ENCODE measurements at places on chromosomes 4 and X.
A peak's percentile ranks its signal among the peaks of the same experiment; 100 is the strongest.

- DNase-seq = peak; percentile 42
Observed at GRCh38 chr4:124483048-124483906, 229.3 kb downstream of the ANKRD50 start.

- no peak for DNase-seq
Observed at GRCh38 chrX:107935664-107936433, 46.3 kb downstream of the TEX13B start.

DNA sequence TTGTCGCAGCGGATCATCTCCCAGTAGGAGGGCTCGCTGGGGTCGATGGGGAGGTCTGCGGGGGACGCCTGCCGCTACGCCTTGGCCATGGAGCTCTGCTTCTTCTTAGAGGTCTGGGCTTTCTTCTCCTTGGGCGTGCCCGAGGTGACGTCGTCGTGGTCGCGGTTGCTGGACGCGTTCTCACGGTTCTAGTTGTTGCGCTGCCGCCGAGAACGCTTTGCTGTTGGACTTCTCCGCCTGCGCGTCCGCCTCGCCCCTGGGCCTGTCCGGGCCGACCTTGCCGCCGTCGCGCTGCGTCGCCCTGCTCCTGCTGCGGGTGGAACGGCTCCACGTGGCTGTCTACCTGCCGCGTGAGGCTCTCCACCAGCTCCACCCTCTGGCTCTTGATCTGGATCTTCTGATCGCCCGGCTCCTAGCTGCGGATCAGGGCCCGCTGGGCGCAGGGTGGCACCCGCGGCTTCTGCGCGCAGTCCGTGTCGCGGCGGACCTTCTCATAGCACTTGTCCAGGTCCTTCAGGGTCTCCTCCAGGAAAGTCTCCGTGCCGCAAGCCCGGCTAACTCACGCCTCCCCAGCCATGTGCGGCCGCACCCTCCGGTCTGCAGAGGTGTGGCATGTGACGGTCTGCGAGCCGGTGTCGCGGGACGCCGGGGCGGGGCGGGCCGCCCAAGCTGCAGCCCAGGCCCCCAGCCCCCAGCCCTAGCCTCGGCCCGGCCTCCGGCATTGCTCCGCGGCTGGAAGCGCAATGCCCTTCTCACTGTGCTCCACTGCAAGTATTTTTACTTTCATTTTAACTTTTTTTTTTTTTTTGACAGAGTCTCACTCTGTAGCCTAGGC is 40.5 kb upstream of the OGT start:
- DNase-seq = no peak

DNA sequence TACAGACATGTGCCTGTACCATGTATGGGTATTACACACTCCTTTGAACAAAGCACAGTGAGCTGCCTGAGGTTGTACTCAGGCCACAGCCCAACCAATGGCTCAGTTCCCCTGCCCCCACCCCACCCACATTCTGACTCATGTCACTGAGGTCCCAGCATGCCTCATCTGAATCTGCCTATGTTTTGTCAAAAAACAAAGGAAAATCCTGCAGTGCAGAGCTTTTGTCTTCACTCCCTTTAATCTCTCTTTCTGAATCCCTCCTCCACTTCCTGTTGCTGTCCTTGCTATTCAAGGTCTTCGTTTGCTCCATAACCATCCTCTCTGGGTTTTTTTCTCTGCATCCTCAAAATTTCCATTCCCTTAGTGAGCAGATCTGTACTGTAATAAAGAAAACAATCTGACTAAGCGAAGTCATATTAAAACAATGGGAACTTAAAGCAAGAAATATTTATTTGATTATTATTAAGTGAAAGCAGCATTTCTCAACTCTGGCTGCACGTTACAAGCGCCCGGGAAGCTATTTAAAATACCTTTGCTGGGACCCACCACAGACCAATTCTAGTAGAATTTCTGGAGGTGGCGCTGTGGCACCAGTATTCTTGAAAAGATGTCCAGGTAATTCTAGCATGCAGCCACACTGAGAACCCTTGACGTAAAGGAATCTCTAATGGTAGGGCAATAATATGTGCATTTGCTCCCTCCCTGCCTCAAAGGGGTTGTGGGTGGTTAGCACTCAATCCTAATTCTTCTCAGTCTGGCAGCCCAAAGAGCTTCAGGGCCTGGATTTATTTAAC is 8.7 kb downstream of the GUCY2F start:
- DNase-seq = peak; percentile 2

- DNase-seq = no peak
Observed at GRCh38 chrX:66863721-66864120, 224.8 kb upstream of the EDA2R start.

DNA sequence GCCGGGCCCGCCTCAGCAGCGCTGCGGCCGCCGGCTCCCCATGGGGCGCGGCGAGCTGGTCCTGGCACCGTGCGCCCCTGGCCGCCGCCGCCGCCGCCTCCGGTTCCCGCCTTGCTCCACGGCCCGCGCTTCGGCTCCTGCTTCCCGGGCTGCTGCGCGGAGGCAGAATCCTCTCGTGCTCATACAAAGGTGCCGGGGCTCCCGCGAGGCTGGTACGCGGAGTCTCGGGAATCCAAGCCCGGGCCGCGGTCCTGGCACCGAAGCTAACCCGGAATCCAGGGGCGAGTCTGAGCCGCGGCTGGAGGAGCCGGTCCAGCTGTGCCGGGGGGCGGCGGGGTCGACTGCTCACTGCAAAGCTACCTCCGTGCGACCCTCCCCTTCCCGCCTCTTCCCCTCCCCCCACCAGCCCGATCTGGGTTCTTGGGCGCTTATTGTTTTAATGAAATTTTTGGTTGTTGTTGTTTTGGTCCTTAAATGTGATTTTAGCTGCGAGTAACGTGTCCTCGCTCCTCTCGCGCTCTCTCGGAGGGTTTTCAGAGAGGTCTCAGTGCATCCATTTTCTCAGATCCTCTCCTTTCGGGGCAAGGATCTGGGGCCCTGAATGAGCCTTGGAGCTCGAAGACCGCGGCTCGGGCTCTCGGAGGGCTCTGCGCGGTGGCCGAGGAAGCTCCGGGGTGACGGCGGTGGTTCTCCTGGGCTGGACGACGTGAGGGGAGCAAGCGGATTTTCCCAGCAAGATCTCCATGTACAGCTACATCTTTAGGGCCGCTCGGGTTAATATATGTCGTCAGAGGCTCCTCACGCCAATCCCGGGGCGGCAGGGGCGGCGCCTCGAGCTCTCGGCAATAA is at the start of gene HAND2:
HAND2 (minus strand) TSS at position 753 of the 849 bp plus-strand sequence. CDS start 940 bp downstream, outside the sequence.
- peak; percentile 96 for DNase-seq

GRCh38 chr4:65918212-65918611 is 247.9 kb upstream of the EPHA5 start:
- peak; percentile 18 for DNase-seq

- no peak for DNase-seq
Observed at GRCh38 chrX:40816906-40817305, 81.6 kb upstream of the MED14 start.

GRCh38 chr4:180665994-180666824 is 1577.0 kb upstream of the TENM3 start:
- peak; percentile 67 for DNase-seq

- DNase-seq = no peak
Observed at GRCh38 chr4:145868637-145869409, 69.8 kb downstream of the ZNF827 start.

GRCh38 chrX:18931972-18932371 is 51.9 kb downstream of the PHKA2 start:
- peak; percentile 7 for DNase-seq

- DNase-seq = no peak
Observed at GRCh38 chrX:138411048-138411447, 300.5 kb downstream of the FGF13 start.

GRCh38 chr4:175418516-175418915 is 393.5 kb downstream of the GPM6A start:
- no peak for DNase-seq

DNA sequence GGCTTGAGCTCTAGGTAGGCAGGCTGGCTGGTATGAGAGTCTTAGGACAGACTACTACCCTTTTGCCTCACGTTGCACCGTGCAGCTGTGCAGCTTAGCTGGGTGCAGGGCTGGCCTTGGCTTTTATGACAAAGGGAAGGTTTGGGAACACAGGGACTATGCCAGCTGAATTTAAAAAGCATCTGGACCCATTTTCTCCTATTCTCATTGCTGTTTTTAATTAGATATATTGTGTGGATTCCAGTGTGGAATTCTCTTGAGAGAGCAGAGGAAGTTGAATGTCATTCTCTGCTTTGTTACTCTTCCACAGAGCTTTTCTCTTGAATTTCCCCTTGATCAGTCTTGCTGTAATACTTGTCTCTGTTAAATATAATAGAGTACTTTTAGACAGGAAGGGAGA is 192.7 kb downstream of the ZNF330 start:
- DNase-seq = no peak

DNA sequence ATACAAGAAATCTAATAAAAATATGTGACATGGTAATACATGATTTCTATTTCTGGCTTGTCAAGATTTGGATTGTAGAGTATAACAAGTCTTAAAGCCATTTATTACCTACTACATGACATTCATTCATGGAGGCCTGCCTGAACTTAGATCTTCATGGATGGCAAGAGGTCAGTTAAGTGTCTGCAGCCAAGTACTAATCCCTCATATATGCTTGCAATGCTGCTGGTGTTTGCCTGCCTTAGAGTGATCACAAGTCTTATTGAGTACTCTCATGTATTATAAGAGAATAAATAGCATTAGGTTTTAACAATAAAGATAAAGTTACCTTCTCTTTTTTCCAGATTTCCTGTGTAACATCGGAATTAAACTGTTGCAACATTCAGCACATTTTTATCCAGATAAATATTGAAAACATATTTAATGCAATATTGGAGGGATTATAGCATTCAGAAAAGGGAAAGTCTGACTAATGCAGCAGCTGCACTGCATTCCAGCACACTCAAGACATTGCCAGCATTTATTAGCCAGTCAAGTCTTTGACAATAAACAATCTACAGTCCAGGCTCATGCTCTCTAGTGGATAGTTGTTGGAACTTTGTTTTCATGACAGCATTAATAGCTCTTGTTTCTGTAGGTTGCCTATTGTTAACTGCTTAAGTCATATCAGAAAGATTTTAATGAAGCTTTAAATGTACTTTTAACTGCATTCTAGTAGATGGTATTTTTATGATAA is 737.1 kb downstream of the FAT4 start:
- DNase-seq = no peak
